ENCODE measurements at places on chromosomes 13 and 19.
A peak's percentile ranks its signal among the peaks of the same experiment; 100 is the strongest.

DNA sequence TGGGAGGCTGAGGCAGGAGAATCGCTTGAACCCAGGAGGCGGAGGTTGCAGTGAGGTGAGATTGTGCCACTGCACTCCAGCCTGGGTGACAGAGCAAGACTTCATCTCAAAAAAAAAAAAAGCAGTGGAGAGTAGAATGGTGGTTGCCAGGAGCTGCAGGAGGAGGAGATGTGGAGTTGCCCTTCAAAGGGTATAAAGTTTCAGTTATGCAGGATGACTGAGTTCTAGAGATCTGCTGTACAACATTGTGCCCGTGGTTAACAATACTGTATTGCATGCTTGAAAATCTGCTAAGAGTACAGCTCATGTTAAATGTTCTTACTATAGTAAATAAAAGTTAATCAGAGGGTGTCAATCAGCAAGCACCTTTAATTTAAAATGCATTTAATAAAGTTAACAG is 28.4 kb upstream of the LATS2 start:
- no peak for DNase-seq

DNA sequence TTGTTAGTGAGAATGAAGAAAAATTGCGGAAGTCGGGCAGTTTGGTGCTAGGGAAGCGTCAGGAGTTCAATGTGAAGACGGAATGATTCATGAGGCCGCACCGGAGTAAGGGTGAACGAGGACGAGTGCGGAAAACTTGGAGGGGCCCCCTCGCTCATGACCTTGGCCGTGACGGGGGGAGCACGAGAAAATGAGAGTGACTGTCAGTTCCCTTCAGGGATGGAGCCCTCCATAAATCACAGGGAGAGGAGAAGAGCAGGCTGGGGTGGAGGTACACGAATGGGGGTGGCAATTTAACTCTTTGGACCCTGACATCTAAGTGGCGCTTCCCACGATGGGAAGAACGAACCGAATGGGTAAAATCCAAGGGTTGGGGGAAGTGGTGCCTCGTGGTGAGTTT is 486.4 kb downstream of the TSHZ3 start:
- no peak for DNase-seq

DNA sequence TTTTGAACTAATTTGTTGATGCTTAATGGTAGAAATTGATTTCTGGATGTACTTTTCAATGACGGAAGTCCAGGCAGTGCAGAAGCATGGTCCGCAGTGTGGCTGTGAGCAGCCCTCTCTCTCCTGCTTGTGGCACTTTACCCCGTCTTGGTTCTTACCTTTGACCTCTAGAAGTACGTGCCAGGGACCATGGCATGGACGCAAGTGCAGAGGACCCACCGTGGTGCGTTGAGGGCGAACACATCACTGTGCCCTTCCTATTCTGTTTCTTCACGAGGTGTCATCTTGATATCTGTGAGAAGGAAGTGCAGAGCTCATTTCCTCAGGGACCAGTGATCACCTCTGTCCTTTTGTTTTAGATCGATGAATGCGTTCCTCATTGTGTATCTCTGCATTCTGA is 135.2 kb downstream of the ATP11A start:
- DNase-seq, result no peak

- no peak for DNase-seq
Measured at GRCh38 chr13:44790289-44790688, 199.0 kb downstream of the NUFIP1 start.

- DNase-seq, result no peak
Measured at GRCh38 chr19:3350014-3350663, 16.2 kb upstream of the NFIC start.

DNA sequence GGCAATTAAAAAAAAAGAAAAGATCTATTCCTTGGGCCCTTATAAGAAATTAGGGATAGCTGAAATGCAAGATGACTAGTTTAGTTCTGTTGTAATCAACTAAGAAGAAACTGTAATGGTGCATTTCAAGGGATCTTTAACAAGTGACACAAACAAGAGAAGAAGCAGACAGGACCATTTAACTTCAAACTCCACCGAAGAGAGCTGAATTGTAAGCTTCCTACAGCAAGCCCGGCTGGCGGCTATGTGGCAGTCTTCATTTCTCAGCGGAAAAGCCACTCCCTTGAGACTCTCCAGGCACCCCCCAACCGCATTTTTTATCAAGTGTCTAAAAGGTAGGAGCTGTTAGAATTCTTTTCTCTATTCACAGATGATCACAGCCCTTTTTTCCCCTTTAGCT is 305.2 kb upstream of the ZNF507 start:
- no peak for DNase-seq

GRCh38 chr19:47438793-47439220 is 19.5 kb upstream of the MEIS3 start:
- DNase-seq, result no peak

DNA sequence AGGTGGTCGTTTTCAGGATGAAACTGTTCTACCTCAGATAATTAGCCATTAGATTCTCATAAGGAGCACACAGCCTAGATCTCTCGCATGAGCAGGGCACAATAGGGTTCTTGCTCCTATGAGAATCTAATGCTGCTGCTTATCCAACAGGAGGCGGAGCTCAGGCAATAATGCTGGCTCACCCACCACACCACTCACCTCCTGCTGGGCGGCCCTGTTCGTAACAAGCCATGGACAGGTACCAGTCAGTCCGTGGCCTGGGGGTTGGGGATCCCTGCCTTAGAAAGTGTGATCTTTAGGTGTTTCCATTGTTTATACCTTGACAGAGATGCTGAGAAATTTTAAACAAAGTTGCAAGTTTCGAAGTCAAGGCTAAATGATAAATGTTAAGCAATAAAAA is 344.6 kb upstream of the HTR2A start:
- no peak for DNase-seq

- DNase-seq, result no peak
Measured at GRCh38 chr13:31930901-31931522, 100.6 kb upstream of the FRY start.

GRCh38 chr13:29304148-29304547 is 291.3 kb downstream of the SLC7A1 start:
- DNase-seq, result no peak

- no peak for DNase-seq
Measured at GRCh38 chr13:97456047-97456446, 22.1 kb downstream of the RAP2A start.

DNA sequence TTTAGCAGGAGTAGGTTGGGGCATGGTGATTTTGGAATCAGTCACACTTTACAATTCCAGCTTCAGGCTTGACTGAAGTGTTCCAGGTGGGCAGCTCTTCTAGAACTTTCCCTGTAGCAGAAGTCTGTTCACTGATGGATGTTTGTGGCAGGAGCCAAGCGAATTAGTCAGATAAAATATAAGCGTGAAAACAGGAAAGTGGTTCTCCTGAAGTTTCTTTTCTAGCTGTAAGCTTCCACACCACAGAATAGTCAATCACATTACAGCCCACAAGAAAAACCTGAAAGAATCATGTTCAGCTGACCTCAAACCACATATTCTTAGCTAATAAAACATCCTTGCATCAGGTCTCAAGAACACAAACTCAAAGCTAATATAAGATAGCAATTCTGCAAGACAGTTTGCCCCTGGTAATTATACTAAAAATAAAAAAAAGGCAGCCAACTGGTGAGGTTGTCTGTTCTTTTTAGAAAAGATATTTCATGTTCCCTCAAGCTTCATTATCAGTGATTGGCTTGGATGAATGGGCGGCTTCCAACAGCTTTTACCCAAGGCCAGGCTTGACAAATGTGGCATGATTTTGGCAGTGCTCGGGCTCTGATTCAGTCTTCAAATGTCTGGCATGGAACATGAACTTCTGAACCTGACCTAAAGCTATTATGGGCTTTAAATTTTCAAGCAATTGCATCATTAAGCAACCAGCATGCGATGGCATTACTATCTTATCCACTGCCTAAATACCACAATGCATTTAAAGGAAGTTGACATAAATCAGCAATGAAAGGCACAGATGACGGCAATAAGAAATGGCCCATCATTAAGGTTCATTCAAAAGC is 136.8 kb downstream of the DCLK1 start:
- no peak for DNase-seq

GRCh38 chr19:35328851-35329285 is at the start of gene CD22:
TSS of gene CD22 (plus strand) at chr19:35329187. CDS start at chr19:35332041, 2,854 bp downstream.
- no peak for DNase-seq

DNA sequence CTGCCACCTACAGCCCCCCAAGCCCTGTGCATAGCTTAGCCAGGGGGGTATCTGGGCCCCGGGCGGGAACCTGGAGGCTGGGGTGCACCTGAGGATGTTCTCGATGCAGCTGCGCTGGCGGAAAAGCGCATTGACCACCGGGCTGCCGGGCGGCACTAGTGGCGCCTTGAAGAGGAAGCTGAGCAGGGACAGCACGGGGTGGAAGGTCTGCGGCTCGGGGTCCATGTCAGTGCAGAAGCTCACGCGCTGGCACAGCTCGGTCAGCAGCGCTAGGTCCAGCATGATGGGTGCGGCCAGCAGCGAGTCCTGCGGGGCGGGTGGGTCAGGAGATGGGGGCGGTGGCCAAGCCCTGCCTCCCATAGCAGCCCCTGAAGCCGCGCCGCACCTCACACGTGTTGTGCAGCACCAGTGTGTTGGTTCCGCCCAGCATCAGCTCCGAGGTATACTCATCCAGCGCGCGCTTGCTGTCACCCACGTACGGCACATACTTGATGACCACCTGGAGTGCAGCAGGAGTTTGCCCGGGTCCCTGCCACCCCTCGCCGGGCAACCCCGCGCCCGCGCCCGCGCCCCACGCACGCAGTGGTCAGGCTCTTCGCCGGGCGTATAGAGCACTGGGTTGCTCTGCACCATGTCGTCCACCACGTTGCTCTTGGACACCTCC is 2.6 kb downstream of the ISYNA1 start:
- DNase-seq, result no peak

DNA sequence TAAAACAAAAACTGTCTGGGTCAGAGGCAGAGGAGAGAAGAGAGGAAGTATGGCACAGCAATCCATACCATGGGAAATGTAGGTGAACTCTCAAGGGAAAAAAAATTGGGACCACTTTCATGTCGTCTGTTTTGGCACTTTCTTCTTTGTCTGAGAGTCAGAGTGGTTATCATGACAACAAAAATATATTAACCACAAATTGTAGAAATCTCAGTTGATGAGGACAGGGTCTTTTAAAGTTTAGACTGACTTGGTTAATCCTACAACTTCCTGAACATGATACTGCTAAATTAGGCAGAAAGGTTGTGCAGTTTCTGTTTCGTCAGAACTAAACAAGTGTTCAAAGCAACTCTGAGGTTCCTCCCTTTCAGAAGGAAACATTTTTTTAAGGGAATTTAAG is 15.2 kb downstream of the KLF5 start:
- DNase-seq, result no peak

GRCh38 chr13:54226876-54227275 is 1198.3 kb downstream of the OLFM4 start:
- DNase-seq, result no peak

DNA sequence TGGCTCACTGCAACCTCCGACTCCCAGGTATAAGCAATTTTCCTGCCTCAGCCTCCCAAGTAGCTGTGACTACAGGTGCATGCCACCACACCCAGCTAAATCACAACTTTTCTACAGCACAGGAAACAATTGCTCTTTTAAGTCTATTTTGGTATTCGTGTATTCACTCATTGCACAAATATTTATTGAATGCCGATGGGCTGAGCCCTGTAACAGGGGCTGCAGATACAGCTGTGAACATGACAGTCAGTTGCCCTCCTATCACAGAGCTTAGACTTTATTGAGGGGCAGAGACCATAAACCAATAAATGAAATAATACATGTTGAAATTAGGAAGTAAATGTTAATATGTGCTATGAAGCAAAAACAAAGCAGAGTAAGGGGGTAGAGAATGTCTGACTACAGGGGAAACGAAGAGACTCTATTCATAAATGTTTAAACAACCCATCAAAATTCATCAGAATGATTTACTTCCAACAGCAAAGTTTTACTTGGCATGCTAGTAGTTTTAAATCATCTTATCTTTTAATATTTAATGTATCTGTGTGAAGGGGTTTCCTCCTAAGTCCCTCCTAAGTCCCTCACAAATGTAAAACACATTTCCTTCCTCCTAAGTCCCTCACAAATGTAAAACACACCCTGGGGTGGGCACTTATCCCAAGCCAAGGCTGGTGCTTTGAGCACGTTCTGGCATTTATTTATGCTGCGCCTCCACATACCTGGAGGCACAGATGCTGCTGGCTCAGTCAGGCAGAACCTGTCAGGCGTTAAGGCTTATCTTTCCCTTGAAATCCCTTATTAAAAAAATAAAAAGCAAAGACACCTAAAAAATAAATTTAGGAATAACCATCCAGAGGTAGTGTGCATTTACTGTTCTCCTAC is 140.8 kb downstream of the MIPEP start:
- no peak for DNase-seq

DNA sequence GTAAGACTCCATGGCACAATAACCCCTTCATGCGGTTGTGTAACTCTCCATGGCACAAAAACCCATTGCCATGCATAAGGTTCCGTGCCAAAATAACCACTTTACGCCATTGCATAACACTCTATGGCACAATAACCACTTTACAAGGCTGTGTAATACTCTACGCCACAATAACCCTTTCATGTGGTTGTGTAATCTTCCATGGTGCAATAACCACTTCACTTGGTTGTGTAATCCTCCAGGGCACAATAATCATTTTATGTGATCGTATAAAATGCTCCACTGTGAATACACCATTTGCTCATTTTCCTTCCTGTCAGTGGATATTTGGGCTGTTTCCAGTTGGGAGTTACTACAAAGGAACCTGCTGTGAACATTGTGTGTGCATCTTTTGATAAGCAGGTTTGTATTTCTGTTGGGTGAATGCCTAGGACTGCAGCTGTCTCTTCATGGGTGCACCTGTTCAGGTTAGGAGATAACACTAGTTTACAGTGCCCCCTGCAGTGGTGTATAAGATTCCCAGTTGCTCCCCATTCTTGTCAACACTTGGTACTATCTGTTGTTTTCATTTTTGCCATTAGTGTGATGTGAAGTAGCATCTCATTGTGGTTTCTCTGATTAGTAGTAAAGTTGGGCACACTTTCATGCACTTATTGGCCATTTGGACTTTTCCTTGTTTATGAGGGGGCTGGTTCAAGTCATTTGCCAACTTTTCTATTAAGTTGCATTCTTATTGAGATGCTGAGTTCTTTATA is 21.1 kb upstream of the ZSCAN18 start:
- DNase-seq, result no peak

DNA sequence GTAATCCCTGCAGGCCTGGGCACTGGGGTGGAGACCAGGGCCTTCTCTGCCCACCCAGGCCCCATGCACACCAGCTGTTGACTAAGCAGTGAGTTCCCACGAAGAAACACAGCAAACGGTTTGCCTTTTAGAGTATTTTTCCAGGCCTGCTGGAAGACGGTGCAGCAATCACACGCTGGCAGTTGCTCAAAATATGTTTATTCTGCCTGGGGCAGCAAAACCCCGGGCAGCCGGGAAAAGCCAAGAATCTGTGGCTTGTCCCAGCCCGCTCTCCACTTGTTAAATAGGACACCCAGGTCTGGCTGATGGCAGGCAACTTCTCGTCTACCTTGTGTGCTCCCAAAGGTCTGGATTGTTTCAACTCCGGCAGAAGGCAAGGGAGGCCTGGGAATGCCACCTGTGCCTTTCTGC is 40.8 kb downstream of the GGACT start:
- peak; percentile 83 for DNase-seq

DNA sequence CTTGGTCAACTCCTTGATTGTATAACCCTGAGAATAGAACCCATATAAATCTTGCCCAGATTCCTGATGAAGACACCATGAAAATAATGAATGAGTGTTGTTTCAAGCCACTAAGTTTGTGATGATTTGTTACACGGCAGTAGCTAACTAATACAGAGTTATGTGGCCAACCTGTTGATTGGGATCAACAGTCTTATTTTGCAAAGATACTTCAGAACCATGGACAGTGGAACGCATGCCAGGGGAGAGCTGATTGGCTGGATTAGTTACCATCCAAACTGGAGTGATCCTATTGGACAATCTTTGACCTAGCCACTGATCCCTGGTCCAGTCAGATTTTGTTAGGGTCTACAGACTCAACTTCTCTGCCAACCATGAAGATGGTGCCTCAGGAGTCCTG is 26.6 kb downstream of the CD70 start:
- DNase-seq, result no peak

Data from cerebellar nuclear complex (tissue), 1 donor.